ENCODE measurements at places on chromosomes 5 and 9. TPM values are rescaled to one million over a fixed set of nuclear protein-coding genes. Genes with fewer than 3 reads are reported as not detected.

HOMER1 gene
- 1.9 TPM for total RNA-seq

REEP2 gene
- total RNA-seq: not detected

DNA sequence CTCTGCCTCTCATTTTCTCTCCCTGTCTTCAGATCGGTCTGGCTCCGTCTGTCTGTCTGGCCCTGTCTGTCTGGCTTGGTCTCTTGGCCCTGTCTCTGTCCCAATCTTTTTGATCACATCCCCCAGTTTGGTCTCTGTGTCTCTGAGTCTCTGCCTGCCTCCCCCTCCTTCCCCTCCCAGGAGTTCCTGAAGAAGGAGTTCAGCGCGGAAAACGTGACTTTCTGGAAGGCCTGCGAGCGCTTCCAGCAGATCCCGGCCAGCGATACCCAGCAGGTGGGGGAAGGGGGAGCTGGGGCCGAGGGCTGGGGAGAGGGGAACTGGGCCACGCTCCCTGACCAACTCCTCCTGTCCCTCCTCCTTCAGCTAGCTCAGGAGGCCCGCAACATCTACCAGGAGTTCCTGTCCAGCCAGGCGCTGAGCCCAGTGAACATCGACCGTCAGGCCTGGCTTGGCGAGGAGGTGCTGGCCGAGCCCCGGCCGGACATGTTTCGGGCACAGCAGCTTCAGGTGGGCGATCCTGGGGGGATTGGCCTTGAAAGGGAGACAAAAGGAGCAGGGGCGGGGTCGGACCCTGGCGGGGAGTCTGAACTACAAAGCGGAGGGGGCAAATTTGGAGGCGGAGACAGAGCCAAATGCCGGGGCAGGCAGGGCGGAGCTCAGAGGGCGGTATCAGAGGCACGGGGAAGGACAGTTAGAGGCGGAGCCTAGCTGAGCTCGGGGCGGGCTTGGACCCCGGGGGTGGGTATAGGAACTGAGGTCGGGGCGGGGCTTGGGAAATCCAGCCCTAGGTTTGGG lies 9.0 kb downstream of the RGS14 start:
- DNase-seq: no peak

DNA sequence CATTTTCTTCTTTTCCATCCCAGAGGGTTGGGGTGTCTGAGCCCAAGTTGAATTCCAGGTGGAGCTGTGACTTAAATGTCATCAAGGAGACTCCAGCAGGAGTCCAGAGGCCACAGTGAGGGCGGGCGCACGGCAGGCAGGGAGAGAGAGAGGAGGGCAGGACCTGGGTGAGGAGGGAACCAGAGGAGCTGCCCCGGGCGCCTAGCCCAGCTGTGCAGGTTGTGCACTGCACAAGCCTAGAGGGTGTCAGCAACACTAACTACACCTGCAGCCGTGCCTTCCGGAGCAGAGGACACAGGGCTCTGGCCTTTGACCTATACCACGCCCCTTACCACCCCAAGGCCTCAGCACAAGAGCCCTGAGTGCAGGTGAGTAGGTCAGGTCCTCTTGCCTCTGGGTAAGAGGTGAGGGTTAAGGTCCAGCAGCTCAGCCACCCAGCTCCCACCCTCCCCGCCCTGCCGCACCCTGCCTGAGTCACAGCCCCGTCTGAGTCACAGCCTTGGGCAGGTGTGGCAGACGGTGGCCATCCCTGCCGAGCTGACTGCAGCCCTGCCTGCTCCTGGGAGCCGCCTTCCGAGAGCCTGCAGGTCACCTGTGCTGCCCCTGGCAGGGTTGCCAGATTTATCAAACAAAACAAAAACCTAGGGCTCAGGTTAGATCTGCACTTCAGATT lies 6.4 kb upstream of the AGPAT2 start:
- DNase-seq: no peak

- DNase-seq: no peak
Observed at GRCh38 chr9:72703574-72703973, 182.2 kb downstream of the TMC1 start.

DNA sequence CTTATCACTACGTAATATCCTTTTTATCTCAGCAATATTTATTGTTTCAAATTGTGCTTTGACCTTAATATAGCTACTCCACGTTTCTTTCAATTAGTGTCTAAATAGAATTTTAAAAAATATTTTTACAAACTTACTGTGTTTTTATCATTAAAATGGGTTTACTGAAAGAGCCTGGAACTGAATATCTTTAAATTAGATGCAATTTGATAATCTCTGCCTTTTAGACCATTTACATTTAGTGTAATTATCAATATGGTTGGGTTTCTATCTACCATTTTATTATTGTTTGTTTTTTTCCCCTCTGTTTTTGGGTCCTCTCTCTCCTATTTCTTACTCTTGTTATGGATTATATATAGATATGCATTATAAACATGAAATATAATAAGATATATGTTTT lies 327.8 kb downstream of the IRX2 start:
- DNase-seq: no peak

DNA sequence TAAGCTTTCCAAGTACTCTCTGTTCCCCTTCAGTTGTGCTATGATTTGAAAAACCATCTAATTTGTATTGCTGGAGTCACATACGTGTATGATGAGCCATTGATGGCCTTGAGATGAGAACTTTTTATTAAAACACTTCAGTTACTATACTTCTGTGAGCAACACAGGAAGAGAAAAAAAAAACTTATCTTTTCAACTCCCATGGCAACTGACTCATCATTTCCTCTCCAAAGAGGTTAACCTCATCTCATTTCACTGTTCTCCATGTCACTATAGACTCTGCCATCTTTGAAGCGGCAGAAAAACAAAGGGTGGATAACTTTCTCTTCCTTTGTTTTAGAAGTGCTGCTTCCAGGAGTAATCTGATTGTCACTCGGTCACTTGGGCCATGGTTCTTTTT lies 104.3 kb upstream of the PCSK1 start:
- DNase-seq: peak; percentile 3

- no peak for DNase-seq
Observed at GRCh38 chr5:175885813-175886212, 14.4 kb downstream of the CPLX2 start.

- no peak for DNase-seq
Observed at GRCh38 chr9:21481470-21482056, 550 bp downstream of the IFNE start.

DNA sequence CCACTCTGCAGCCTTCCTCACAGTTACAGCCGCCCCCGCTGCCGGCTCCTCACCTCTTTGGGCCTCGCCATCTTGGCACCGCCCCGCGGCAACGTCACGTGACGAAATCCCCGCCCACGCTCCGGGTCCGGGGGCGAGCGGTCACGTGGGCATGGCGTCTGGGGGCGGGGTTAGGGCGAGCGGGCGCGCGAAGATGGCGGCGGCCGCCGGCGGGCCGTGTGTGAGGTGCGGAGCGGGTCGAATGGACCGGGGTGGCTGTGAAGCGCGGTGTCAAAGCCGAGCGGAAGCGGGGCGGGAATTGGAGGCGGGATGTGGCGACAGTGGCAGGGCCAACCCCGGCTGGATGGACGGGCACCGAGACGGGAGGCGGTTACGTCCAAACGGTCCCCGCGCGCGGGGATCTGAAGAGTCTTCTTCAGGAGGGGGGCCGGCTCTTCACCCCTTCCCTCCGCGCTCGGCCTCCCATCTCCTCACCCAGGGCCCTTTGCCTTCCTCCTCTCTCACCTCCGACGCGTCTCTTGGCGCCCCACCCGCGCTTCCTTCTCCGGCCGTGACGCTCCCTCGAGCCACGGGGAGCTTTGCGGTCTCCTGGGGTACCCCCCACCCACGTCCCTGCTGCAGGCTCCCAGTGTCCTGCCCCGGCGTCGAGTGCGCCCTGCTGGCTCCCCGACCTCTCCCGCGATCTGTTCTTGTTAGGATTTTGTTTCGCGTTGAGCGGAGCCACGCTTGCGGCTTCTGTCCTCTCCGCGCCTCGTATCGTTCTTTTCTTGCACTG lies at the start of the genes DOLK and NUP188:
TSS of gene DOLK (minus strand) at position 77 of the 775 bp plus-strand sequence. CDS start 300 bp downstream, outside the sequence.
TSS of gene NUP188 (plus strand) at position 173 of the 775 bp plus-strand sequence. CDS start at position 194, 21 bp downstream.
- peak; percentile 98 for DNase-seq

DNA sequence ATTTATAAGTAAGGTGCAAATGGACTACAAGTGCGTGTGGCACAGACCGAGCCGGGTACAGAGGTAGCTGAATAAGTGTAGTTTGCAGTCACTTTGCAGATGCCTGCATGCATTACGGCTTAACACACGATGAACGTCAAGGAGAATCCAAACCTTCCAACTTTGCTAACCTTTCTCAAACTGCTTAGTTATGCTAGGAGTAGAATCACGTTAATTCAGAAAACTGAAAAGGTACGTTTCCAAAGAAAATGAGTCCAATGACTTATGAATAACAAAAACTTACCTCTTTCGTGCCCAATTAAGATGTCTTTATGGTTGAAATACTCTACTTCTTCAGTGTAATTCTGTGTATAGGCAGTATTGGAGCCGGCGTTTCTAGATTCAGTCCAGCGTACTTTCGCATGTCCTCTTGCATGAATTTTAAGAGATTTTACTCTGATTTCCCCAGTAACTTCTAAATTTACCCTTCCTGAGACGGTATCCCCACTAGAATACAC lies 539 bp downstream of the ARRDC3 start:
- DNase-seq: peak; percentile 77

GRCh38 chr5:111572561-111572960 lies 60.2 kb upstream of the STARD4 start:
- no peak for DNase-seq

Measured in CD4-positive, CD25-positive, alpha-beta regulatory T cell (primary cell).